SHP77 (cell line): ENCODE measurements at places on chromosomes 2 and 18.
A peak's percentile ranks its signal among the peaks of the same experiment; 100 is the strongest.

- DNase-seq: peak; percentile 59
These were observed 1.4 kb upstream of the PLCL1 start for GRCh38 chr2:197803033-197803444.

DNA sequence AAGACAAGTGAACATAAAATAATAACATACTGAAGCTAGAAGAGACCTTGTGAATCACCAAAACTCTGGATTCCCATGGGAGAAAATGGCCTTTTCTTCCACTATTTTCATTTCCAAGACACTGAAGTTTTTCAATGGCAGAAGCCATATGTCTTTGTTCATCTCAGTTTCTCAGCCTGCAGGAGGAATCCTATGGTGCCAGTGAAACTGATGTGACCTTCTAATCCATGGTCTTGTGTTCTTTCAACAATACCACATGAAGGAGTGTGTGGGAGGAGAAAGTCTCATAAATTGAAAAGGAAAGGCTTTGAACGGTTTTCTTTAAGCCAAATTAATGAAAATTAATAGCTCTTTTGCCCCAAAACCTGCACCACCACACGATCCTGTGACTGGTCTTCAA is 257.3 kb downstream of the EPHA4 start:
- no peak for DNase-seq

DNA sequence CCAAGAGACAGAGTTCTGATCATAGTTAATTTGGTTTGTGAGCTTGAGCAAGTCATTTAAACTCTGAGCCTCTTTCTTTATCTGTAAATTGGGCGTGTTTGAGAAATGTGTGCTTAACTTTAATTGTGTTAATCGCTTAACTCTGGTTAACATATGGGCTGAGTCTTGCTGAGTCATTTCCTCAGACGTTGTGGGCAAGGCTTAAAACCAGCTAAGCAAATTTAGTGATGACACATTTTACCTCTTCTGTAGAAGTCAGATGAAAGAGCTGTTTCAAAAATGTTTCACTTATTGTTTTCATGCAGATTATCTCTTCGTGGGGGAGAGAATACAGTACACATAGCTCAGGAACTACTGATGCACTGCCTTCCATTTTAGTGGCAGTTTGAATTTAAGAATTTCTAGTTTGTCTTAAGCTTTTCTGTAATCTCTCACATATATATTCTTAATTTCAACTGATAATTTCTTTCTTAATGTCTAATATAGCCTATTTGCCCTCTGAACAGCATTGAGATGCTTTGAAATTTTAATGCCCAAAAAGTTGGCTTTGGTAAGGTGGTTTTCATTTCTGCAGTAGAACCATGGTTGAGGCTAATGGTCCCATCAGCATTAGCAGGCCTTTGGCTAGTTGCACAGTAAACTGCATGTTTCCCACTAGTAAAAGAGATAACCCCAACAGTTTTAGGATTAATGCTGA is 34.9 kb downstream of the RAB10 start:
- DNase-seq: no peak

DNA sequence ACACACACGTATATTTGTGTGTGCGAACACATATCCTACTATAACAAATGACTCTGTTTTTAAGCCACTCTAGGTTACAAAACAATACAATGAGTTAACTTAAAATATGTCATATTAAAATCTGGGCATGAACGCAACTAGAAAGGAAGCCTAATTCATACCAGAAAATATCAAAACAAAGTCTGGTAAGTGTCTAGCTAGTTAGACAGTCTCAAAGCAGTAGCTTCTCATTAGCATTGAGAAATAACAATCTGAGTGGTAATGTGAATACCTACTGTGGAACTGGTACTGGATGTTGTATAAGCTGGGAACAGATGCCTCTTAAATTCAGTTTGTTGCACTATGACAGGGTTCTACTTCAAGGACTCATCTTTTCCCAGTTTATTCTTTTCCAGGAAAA is 32.5 kb upstream of the WIPF1 start:
- DNase-seq: no peak

GRCh38 chr2:23360571-23361125 is 24.3 kb upstream of the KLHL29 start:
- DNase-seq: no peak

DNA sequence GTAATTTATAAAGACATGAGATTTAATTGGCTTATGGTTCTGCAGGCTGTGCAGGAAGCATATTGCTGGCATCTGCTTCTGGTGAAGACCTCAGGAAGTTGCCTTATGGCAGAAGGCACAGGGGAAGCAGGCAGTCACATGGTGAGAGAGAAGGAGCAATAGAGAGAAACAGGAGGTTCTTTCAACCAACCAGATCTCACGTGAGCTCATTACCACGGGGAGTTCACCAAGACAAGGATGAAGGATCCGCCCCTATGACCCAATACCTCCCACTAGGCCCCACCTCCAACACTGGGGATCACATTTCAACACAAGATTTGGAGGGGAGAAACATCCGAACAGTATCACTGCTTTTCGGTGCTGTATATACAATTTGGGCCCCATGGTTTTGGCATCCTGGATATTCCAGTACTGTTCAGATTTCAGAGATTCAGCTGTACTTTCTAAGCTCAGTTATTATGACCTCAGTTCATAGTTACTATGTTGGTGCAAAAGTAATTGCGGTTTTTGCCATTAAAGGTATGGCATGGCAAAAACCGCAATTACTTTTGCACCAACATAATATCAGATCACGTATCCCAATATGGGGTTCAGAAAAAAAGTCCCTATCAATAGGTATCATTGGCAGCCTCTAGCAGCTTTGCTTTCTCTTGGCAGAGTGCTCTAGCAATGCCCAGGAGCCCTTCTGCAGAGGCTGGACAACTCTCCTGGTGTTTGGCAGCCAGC is 189.6 kb upstream of the SIX3 start:
- DNase-seq: no peak

DNA sequence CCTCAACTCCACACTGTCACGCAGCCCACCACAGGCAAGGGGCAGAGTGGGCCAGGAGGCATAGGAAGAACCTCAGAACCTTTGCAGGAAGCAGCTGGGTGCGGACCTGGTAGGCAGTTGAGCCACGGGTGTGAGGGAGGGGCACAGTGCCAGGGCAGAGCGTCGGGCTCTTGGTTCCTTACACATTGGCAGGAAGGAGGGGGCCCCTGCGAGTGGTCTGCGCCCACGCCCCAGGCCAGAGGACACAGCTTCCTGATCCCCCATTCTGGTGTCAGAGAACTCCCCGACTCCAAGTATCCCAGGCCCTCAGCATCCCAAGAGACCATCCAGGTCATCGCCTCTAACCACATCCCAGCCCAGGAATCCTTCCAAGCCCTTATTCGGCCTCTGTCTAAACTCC is 61.5 kb downstream of the TNS1 start:
- DNase-seq: no peak

- DNase-seq: no peak
These were observed 3.8 kb downstream of the VSNL1 start for GRCh38 chr2:17544256-17544655.

DNA sequence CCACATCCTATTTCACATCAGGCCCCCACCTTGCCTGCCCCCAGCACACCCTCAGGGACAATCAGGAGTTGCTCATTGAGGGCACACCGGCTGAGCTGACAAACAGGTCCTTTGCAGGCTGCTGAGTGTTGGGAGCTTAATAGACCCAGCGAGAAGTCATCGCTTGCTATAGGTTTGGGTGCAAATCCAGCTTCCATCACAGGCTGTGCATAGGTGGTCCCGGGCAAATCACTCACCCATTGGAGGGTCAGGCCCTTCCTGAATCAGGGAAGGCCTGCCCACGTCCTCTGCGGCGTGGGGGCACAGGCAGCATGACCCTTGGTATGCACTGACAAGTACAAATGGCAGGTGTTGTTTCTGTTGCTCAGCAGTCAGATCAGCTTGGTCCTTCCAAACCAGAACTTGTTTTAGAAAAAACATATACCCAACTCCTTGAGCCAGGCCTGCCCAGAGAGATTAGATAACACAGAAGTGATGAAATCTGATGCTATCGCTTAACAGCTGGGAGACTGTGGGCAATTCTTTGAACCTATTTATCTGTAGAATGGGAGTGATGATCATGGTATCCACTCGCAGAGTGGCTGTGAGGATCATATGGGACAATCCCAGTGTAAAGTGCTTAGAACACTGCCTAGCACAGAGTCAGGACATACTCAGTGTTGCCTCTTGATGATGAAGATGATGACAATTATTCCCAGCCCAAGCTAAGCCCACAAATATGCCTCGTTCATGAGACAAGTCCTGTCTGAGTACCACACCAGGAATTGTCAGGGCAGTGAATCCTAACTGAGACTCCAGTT is 34.9 kb downstream of the SMAD7 start:
- no peak for DNase-seq

- DNase-seq: no peak
These were observed 43.5 kb downstream of the ABCG8 start for GRCh38 chr2:43882312-43882711.

DNA sequence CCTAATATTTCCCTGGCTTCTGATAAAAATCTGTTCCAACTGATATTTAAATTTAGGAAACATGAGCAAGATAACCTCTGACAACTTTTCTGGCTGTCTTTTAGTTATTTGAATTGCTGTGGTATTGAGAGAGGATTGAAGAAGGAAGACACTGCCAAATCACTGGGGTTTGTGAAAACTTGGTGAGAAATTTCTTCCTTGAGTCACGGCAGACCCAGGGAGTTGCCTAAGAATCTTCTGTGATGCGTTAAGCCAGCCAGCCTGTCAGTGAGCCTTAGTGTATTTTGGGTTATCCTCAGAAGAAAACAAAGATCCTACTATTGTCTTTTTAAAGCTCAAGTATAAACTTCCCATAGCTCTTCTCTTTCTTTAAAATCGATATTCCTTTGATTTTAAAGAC is 17.5 kb upstream of the DOK6 start:
- DNase-seq: no peak

DNA sequence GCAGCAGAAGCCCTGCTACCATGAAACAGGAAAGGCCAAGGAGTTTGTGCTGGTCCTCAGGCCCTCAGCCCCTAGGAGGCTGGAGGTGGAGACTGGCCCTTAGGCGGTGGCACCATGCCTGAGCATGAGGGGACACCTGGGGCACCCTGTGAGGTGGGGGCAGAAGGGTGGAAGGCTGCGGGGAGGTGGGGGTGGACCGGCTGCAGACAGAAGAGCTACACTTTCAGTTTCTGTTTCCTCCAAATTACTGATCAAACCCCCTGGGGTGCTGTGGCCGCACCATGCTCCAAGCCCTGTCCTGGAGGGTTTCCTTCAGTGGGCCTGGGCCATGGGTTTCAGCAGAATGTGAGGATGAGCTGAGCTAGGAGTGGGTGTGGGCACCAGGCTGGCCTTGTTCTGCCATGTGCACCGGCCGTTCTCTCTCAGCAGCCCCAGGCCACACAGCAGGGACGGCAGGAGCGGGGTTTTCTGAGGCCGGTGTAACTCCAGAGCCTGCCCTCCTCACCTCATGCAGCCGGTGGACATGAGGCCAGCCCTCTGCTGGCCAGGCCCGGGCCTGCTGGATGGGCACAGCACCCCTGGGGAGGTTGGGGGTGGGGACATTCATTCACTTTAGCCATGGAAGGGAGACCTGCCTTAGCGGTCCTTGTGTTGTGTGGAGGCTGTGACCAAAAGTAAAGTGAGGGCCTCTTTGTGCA is 51.5 kb downstream of the PLEKHB2 start:
- DNase-seq: no peak

GRCh38 chr2:15814403-15814802 is 125.9 kb upstream of the MYCN start:
- DNase-seq: no peak

DNA sequence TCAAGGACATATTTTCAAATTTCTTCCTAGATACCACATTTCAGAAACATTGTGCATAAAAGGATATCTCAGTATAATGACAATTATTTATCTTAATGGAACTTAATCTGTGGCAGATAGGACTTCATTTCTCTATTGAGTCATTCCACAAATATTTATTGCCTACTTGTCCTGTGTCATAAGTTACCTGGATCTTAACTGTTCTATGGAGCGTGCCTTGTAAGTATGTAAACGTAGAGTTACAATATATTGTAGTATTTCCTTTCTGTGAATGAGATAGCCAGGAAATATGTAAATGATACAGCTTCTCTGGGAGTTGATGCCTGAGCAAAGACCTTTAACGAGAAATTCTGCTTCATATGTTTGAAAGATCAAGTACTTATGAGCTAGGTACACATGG is 2.5 kb downstream of the AGFG1 start:
- DNase-seq: no peak

GRCh38 chr18:70041459-70042050 is 93.9 kb upstream of the CD226 start:
- no peak for DNase-seq

DNA sequence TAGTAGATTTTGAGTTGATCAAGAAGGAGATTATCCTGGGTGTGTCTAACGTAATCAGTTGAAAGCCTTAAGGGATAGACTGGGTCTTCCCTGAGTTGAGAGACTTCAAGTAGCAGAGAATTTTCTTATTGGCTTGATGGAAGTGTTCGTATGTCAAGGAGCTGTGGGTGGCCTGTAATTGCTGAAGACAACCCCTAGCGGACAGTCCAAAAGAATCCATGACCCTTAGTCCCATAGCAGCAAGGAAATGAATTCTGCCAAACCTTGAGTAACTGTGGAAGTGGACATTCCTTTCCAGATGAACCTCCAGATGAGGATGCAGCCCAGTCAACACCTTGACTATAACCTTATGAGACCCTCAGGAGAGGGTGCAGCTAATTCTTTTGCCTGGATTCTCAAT is 786.3 kb downstream of the SOCS6 start:
- DNase-seq: no peak

DNA sequence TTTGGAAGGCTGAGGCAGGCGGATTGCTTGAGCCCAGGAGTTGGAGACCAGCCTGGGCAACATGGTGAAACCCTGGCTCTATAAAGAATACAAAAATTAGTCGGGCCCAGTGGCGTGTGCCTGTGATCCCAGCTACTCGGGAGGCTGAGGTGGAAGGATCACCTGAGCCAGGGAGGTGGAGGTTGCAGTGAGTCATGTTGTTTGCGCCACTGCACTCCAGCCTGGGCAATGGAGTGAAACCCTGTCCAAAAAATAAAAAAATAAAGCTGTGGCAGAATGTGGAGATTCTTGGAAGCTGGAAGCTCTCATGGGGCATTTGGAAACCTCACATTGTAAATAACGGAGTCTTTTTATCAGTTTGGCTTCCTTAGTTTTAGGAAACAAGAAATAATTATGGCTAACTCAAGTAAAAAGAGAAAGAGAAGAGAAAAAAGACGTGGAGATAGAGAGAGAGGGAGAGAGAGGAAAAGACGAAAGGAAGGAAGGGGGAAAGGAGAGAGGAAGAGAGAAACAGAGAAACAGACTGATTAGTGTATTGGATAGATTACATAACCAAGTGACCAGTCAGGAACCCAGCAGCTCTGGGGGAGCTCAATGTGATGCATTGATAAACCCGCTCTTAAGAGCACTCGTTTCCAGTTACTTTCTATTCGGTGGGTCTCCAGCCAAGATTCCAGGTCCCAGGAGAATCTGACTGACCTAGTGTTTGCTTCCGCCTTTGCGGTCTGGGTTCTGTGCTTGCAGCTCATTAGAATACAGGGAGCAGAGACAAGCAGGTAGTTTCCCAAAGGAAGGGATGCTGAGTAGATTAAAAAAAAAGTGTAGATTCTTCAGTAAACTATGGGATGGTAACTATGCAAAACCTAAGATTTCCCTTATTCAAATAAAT is 1.1 kb upstream of the SPAST start:
- peak; percentile 16 for DNase-seq
